ENCODE measurements at places on chromosomes 6 and 20.

DNA sequence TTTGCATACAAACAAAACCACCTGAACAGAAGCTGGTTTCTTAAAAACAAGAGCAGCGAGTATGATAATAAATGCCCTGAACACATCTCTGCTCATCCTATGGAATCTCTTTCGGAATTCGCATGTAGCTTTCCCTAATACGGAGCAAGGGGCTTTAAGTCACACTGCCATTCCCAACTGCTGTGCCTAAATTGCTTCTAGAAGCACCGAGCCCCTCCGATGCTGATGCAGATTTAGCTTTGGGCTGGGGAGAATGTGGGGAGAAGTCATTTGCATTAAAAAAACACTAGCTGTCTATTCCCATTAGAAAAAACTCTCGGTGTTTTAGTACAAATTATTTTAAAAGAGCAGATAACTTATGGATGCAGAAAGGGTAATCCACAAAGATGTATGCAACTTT, 76.9 kb downstream of the CD83 start:
- DNase-seq = no peak

DNA sequence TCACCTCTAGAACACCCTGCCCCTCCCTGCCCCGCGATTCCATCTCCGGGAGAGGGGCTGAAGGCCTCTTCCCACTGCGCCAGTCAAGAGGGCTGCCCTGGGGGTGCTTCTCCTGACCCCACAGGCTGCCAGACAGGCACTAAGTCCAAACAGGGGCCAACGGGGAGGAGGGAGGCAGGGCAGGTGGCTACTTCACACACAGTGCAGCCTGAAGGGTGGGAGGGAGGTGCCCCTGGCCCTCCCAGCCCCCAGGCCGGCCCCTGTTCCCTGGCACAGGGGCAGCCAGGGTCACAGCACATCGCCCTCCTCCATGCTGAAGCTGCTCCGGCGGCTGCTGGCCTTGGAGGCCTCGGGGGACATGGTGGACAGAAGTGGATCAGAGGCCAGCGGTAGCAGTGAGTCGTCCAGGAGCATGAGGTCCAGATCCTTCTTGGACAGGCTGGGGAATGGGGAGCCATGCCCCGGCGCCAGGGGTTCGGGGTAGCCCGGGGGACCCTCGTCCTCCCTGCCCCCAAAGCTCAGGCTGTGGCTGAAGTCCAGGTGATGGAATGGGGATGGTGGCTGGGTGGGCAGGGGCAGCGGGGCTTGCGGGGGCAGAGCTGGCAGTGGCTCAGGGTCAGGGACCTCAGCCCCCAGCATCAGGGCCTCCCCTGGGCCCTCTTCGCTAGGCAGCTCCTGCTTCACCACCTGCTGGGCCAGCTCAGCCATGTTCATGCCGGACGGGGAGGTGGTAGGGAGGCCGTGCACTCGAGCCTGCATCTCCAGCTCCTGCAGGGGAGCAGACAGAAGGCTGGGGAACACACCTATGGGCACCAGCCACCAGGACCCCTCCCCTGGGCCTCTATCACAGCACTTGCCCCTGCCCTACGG, 46.3 kb downstream of the MDFI start:
- no peak for DNase-seq

- DNase-seq = no peak
Measured at GRCh38 chr6:100175814-100176310, 181.8 kb upstream of the MCHR2 start.

DNA sequence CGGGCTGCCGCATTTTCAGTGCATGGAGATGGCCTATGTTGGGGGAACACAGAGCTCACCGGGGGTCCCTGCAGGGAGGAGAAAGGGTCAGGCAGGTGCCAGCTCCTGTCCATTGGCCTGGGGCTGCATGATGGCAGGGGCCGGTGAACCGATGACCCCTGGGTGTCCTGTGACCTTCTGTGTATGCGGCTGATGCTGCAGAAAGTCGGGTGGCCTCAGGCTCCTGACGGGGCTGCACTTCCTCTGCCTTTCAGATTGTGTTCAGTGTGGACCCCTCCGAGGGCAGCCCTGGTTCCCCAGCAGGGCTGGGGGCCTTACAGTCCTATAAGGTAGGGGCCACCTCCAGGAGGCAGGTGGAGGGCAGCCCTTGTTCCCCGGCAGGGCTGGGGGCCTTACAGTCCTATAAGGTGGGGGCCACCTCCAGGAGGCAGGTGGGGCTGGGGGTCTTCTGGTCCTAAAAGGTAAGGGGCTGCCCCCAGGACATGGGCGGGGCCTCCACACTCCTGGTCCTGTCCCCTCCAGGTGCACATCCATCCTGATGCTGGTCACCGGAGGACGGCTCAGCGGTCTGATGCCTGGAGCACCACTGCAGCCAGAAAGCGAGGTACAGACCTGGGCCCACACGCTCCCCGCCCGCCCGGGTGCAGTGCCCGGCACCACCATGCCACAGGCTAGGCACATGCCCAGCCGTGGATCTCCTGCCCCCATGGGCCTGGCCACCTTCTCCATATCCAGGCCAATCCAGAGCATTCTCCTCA, 11.0 kb upstream of the TNFRSF6B start:
- DNase-seq = no peak

DNA sequence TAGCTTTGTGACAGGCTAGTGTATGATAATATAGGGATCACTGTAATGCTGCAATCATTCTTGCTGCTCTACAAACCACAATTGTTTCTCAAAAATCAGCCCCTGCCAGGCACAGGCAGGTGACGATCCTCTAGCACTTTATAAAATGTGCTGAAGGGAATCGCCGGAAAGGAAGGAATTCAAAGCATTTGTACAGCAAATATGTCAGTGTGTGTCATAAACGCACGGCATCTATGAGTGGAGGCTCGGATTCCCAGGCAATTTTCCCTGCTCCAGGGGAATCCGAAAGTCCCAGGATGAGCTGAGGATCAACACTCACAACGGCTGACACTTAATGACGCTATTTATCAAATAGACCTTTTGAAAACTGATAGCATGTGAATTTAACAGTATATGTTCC, 1.4 kb downstream of the PHACTR1 start:
- no peak for DNase-seq

GRCh38 chr6:54617730-54618129, 228.8 kb upstream of the FAM83B start:
- DNase-seq = no peak

DNA sequence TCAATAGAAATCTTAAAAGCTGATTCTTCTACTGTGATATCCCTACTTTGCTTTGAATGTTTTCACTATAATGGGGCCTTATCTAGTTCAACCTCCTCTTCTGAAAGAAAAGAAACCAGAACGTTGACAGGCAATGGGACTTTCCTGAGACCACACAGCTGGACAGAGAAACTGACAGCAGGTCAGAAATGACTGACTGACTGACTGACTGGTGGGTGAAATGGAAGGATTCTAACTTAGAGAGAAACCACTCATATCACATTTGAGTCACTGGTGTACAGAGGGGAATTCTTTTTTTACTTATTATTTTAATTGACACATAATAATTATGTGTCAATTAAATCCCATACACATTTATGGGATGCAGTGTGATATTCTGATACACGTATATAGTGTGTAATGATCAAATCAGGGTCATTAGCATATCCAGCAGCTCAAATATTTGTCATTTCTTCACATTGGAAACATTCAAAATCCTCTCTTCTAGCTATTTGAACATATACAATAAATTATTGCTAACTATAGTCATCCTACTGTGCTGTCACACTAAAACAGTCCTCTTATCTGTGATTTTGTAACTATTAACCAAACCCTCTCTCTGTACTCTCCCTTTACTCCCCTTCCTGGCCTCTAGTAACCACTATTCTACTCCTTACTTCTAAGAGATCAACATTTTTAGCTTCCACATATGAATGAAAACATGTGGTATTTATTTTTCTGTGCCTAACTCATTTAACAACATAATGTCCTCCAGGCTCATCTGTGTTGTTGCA, 64.8 kb upstream of the NRSN1 start:
- DNase-seq = no peak

- DNase-seq = no peak
Measured at GRCh38 chr6:53795340-53795701, 516 bp downstream of the LRRC1 start.

- no peak for DNase-seq
Measured at GRCh38 chr6:144344646-144345045, 59.5 kb downstream of the UTRN start.

Measured in right atrium auricular region (tissue), 2 donors.